ENCODE measurements at places on chromosomes 1 and 21. TPM values are rescaled to one million over a fixed set of nuclear protein-coding genes. Genes with fewer than 3 reads are reported as not detected.

ZNF326 gene
- polyA plus RNA-seq, result 8.5 TPM

OR10Z1 gene
- not detected for polyA plus RNA-seq

SPRR1A gene
- polyA plus RNA-seq, result not detected

TPTE gene
- polyA plus RNA-seq, result not detected
